Cardiac fibroblast (primary cell): ENCODE measurements at places on chromosomes 6 and 20.

GRCh38 chr20:45836841-45837240 lies 3.2 kb downstream of the SNX21 start:
- DNase-seq = no peak

GRCh38 chr6:42449917-42450476 lies 1.7 kb downstream of the TRERF1 start:
- peak; percentile 33 for DNase-seq

GRCh38 chr6:143782481-143782880 lies 60.7 kb upstream of the LTV1 start:
- no peak for DNase-seq

GRCh38 chr6:164121527-164121926 lies 707.0 kb downstream of the QKI start:
- DNase-seq = no peak

DNA sequence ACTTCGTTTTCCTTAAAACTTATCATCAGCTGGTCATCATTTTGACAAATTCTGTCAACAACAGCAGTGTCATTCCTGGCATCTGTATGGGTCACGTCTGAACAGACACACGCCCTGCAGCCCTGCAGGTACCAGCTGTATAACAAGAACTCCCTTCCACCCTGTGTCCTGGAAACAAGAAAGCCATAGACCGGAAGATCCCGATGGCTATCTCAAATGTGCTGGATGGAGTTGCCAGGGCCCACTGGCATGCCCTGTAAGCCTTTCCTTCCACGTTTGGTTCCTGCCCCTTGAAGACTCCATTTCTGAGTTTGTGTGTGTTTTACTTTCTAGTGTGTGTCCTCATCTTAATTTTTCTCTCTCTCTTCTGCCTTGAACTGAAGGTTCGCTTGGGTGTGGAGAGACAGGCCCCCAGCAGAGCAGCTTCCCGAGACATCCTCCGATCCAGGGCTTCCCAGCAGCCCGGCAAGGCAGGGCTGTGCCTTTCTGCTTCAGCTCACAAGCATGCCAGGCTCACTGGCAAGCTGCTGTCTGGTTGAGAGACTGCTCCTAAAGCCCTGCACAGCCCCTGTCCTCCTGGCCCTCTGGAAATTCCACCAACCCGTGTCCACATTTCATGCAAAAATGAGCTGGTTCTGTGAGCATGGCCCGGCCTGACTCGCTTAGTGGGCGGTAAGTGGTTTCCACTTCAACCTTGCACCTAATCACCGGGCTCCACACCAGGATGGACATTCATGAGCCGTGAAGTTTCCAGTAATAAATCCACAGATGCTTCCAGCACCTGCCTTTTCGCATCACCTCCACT lies 8.7 kb downstream of the GFRA4 start:
- no peak for DNase-seq

DNA sequence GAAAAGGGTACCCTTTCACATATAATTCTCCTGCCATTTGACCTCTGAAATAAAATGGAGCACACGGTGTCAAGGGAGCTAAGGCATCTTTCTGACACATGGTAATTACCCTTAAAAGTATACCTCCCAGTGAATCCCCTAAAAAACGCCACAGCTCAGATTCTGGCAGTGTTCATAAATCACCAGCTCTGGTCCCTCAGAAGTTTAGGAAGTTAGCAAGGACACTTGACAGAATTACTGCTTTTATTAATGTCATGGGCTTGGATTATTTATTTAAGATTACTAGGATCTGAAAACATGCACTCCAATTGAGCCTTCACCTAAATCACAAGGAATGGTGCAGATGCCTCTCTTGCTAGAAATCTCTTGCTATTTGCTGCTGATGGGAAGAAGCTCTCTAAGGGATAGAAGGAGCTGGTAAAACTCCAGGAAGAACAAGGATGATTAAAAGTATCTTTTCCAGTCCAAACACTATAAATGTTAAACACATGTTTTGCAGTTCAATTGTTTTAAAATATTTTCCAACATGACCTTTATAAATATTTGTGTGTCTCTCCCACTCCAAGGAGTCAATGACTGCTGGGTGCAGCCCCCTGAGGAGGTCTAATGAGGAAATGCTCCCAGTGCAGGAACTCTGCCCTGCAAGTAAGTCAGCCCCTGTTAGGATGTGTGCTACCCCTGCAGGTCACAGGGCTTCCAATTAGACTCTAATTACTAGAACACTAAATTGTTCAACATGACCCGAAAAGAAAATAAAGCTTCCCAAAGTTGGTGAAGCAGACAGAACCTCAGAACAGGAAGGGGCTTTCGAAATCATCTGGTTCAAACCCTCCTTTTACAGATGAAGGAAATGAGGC lies 230.3 kb downstream of the TFAP2A start:
- DNase-seq = no peak

DNA sequence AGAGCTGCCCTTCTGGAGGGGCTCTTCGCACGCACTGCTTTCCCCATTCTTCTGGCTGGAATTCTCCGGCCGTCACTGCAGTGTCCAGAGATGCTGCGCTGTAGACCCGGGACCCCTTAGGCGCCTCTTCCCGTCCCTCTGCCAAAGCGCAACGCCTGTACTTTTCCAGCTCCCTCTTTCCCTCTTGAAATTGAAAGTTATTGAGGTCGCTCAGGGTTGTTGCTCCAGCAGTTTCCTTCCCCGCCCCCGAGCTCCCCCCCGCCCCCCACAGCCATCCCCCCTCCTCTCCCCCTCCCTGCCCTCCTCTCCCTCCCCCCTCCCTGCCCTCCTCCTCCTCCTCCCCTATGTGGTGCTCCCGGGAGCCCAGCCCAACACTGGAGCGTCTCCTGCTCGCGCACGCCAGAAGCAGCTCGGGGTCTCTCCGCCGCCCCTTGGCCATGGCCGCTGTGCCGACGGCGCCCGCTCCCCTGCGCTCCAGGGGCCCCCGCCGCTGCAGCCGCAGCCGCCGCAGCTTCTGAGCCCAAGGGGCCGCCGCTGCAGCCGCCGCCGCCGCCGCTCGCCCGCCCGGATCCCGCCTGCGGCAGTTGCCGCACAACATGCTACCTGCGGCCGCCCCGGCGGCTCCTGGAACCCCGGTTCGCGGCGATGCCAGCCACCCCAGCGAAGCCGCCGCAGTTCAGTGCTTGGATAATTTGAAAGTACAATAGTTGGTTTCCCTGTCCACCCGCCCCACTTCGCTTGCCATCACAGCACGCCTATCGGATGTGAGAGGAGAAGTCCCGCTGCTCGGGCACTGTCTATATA lies at the start of gene RSPO3:
Gene RSPO3 (plus strand): TSS at position 374 of the 804 bp plus-strand sequence. CDS start 522 bp downstream, outside the sequence.
- peak; percentile 52 for DNase-seq

DNA sequence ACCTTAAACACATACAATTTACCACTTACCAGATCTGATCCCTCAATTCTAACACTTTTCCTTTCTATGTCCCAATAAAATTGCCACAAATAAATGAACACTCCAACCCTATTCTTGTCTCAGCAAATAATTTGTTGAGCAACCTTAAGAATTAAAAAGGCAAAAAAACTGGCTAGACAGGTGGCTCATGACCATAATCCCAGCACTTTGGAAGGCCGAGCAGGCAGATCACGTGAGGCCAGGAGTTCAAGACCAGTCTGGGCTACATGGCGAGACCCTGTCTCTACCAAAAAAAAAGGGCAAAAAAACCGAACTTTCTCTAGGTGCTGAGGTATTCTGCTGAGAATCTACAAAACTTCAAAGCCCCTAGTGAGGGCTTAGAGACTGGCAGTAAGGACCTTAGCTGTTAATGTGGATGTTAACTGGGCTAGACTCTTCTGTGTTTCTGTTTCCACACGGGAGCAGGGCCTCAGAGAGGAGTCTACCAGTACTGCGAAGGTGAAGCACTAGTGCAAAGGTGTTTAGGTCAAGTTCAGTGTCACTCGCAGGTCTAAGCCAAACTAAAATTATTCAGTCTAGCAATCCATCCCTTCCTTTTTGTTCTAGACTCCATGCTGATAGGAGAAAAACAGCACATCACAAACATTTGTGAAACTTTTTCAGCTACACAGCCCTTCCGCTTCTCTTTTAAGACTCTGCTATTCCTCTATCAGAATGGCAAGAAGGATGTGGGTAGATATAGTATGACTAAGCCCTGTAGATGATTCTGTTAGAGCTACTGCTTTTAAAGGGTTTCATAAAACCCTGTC lies 2.6 kb downstream of the FASTKD5 start:
- DNase-seq = peak; percentile 18

DNA sequence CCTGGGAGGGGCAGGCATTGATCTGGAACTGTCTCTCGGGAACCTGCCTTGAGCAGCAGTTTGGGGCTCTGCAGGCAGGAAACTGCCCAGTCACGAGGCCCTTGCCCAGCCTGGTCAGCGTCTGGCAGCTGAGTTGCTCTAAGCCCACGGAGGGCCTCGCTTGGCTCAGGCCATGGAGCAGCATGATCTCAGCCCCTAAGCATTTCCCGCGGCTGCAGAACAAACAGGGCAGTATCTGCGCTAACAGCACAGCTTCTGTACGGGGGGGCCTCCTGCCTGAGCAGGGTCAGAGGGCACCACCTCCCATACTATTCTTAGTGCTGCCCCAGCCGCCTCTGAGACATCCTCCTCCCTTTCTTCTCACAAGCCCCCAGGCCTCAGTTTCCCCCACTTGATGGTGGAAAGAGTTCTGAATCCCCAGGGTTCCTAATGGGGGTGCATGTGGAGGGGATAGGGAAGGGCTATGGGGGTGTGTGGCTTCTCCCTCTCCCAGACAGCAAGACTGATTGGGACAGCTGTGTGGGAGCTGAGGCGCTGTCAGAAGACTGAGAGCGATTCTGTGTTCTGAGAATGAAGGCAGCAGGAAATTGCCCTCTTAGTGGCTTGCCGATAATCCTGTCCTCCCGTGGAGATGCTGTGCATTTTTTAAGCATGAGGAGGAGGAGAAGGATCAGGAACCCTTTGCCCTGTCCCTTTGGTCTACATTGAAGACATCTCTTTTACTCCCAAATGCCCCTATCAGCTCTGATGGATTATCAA lies 46.4 kb downstream of the MOCS1 start:
- peak; percentile 97 for DNase-seq

DNA sequence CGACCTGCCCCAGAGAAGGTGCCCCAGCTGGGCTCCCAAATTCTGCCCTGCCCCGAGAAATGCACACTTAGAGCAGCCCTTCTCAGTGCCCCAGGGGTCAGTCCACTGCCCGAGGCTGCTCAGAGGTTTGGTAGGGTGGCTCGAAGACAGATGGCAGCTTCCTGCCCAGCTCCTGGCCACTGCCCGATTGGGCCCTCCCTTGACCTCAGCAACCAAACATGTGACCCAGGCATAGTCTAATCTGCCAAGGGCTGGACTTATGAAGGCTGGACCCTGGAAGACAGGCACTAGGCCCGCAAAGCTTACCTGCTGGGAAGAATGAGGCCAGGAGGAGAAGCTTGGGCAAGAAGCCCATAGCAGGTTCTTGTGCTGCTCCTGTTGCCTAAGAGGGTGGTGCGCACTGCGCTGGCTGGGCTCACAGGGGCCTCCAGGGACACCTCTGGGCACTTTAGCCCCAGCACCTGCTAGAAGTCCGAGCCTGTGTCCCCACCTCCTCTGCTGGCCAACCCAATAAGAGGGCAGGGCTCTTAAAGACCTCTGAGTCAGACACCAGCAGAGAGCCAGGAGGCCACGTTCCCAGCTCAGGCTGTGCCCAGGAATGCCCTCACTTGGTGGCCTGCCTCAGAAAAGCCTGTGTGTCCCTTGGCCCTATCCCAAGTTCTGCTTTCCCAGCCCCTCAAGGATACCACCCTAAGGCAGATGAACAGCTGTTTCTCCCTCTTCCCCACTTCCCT lies 5.5 kb downstream of the SIGLEC1 start:
- peak; percentile 13 for DNase-seq

- no peak for DNase-seq
Observed at GRCh38 chr6:106039897-106040592, 46.1 kb upstream of the PRDM1 start.

GRCh38 chr6:52360601-52361413 lies 1.1 kb upstream of the PAQR8 start:
- DNase-seq = no peak

GRCh38 chr20:4490606-4491280 lies 231.0 kb upstream of the PRND start:
- peak; percentile 31 for DNase-seq
